T-helper 17 cell (primary cell): ENCODE measurements at places on chromosomes 2 and 18. TPM values are rescaled to one million over a fixed set of nuclear protein-coding genes. Genes with fewer than 3 reads are reported as not detected.

Gene ARMC9
- 0.37 TPM for total RNA-seq

Gene HOXD12
- total RNA-seq = not detected

Gene TGFA
- total RNA-seq = 1.9 TPM

Gene VAMP5
- 38.2 TPM for total RNA-seq

Gene STPG4
- total RNA-seq = 0.21 TPM

Gene B4GALT6
- 2.3 TPM for total RNA-seq

Gene CHRNG
- not detected for total RNA-seq

Gene CCDC150
- 1.7 TPM for total RNA-seq

Gene GALR1
- total RNA-seq = not detected

Gene GKN1
- not detected for total RNA-seq

Gene UPP2
- total RNA-seq = not detected

Gene HDAC4
- total RNA-seq = 78.9 TPM

Gene PIAS2
- total RNA-seq = 33.2 TPM

Gene SEPTIN10
- total RNA-seq = 3.9 TPM

Gene FNDC4
- total RNA-seq = not detected

Gene ELOA2
- not detected for total RNA-seq

Gene SGPP2
- 5.1 TPM for total RNA-seq

Gene GREB1
- total RNA-seq = 1.1 TPM

Gene CCDC74B
- total RNA-seq = 0.99 TPM

Gene SF3B1
- 510 TPM for total RNA-seq

Gene IL37
- not detected for total RNA-seq

Gene SATB2
- 0.05 TPM for total RNA-seq

Gene NBEAL1
- 11.5 TPM for total RNA-seq

Gene RBKS
- 7.0 TPM for total RNA-seq

Gene REG3A
- not detected for total RNA-seq

Gene TSPYL6
- total RNA-seq = not detected

Gene TCF23
- not detected for total RNA-seq

Gene RGPD5
- 176 TPM for total RNA-seq

Gene RGPD4
- total RNA-seq = not detected

Gene KLHL14
- not detected for total RNA-seq

Gene GCKR
- total RNA-seq = not detected

Gene RAPGEF4
- 0.32 TPM for total RNA-seq

Gene DSEL
- 1.1 TPM for total RNA-seq

Gene PFN4
- total RNA-seq = not detected

Gene EGR4
- 0.70 TPM for total RNA-seq

Gene SERPINB2
- 0.45 TPM for total RNA-seq

Gene CCDC138
- total RNA-seq = 4.1 TPM
